ENCODE measurements at places on chromosomes 12 and 14.

DNA sequence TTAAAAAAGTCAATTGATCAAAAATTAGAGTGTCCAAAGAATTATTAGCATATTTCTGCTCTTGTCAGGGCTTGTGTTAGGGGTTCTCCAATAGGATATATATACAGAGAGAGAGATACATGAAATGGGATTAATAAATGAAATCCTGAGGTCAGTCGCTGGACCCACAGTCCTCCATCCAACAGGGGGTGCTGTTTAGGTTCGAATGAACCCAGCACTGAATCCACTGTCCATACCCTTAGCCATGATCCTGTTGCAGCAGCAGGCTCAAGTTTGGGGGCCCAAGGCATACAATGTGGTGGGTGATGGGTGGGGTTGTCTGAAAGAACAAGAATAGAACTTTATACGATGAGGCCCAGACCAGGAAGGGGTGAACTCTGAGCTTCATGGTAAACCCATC, 780 bp upstream of the MYO1H start:
- no peak for DNase-seq

DNA sequence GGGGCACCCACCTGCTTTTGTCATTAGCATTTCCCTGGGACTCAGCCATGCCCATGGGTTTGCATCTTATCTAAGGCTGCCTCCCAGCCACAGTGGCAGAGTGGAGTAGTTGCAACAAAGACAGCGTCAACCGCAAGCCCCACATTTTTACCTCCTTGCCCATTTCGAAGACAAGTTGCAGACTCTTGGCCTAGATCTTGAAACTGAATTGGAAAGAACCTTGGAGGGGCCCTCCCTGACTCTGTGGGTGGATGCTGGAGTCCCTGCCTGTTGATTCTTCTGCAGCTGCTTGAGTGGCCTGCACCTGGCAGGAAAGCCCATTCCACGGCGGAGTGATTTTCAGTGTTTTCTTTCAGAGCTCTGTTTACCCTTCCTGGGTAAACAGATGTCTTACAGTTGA, 309.0 kb downstream of the VRK1 start:
- no peak for DNase-seq

GRCh38 chr12:32834122-32834521, 62.5 kb downstream of the PKP2 start:
- DNase-seq: no peak

DNA sequence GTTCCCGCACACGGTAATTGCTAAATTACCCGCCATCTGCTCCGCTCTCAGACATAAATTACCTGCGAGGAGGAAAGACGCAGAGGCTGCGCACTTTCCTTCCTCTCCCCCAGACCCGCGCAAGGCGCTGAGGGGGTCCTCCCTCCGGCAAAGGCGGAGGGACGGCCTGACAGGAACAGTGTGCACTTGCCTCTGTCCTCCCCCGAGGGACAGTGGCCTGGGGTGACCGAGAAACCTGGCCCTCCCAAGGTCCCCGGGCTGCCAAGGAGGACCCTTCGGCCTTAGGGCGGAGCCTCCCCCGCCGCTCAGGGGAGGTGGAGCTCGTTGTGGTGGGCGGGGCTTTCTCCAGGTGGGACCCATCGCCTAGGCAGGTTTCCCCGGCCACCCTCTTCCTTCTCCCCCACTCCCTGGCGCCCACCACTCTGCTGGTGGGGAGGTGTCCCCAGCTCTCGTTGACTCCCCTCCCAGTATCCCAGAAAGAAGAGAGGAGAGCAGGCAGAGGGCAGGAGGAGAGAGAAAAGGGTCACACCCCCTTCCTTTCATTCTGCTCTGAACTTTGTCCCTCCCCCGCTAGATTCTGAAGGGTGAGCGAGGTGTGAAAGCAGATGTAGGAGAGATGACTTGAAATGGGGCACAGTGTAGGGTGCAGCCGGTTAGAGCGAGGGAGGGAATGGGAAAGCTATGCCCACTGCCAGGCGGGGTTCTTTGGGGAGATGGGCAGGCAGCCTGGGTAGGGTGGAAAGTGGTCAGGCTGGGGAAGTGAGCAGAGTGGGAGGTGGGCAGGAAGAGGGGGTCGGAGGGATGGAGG, 11.4 kb upstream of the CALCOCO1 start:
- no peak for DNase-seq

DNA sequence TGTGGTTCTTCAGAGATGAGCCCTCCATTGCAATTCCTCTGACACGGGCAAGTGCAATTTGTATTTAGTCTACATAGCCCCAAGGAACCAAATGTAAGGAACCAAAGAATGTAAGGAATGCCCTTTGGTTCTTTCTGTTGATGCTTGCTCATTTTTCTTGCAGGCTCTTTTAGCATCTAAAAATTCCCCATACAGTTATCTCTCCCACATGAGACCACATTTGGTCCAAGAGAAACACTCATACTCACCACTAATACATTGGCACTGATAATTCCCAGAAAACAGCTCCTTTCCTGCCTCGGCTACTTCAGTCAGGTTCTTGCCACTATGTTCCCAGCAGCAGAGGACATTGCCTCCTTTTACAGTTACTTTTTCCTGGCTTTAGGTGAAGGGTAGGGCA, 332.6 kb downstream of the AEBP2 start:
- DNase-seq: peak; percentile 96

- DNase-seq: peak; percentile 60
These were observed 518 bp downstream of the GSKIP start for GRCh38 chr14:96363751-96364336.

DNA sequence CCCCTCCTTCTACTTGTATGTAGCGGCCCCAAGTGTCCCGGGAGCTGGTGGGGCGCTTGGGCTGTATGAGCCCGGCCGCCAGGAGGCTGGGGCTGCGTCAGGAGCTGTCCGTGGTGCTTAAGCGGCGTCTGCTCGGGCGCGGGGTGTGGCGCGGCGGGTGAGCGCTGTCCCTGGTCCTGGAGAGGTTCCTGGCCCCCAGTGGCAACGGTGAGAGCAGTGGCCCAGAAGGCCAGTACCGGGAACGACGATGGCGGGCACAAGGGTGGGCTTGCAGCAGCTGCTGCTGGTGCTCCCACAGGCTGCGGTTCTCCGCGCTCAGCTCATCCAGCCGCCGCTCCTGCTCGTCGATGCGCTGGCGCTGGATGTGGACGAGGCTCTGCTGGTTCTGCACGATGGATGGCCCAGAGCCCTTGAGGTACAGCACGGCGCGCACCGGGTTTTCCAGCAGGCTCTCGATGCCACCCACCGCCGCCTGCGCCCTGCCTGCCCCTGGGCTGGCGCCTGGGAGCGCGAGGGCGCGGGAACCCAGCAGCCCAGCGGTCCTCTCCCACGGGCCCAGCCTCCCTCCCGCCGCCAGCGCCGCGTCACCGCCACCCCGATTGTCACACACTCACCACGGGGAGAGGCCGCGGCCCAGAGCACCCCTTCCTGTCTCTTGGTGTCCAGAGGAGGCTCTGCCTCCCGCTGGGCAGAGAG, 41.9 kb upstream of the FKBP4 start:
- peak; percentile 76 for DNase-seq

DNA sequence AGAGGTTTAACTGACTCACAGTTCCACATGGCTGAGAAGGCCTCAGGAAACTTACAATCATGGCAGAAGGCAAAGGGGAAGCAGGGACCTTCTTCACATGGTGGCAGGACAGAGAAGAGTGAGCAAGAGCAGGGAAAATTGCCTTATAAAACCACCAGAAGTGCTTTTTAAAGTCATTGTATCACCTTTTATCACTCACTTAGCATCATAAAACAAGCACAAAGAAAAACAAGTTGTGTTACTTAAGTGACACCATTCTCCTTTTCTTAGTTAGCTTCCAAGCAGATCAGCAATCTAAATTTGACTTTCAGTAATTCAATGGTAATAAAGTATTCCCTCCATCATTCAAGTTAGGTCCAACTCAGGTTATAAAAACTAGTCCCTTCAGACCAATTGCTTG, 28.5 kb downstream of the OSBPL8 start:
- DNase-seq: no peak

- peak; percentile 96 for DNase-seq
These were observed 45.0 kb downstream of the KCNA5 start for GRCh38 chr12:5088586-5089264.

GRCh38 chr12:130212384-130212989, 50.2 kb downstream of the FZD10 start:
- no peak for DNase-seq

- DNase-seq: peak; percentile 24
These were observed 96.2 kb downstream of the FAR2 start for GRCh38 chr12:29245246-29245645.

GRCh38 chr12:111578971-111579340, 20.2 kb downstream of the ATXN2 start:
- no peak for DNase-seq

GRCh38 chr14:79831195-79831892, 380.0 kb downstream of the DIO2 start:
- DNase-seq: peak; percentile 75

DNA sequence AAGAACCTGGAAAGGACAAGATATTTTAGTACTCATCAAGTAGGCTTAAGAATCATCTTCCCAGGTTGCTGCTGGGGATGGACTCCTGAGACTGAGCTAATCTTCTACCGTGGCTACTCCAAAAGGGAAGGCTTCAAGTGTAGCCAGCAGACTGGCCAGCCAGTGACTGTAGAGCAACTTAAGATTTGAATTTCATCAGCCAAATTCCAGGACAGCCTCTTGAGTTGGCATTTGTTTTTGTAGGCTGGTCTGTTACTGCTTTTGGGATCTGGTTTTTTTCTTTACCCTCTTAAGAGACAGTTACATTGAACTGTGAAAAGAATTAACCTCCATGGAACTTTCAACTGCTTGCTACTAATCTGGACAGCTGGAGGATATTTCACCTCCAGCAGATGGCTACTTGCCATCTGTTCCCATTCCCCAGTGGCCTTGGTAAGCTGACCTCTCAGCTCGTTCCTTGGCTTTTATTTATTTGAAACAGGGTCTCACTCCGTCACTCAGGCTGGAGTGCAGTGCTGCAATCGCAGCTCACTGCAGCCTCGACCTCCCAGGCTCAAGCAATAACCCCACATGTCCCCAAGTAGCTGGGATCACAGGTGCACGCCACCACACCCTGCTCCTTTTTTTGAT, 20.7 kb downstream of the VTI1B start:
- DNase-seq: peak; percentile 68

Data from EH (cell line).